Adipocyte (in vitro differentiated cells): ENCODE measurements at places on chromosomes 2 and 18.

DNA sequence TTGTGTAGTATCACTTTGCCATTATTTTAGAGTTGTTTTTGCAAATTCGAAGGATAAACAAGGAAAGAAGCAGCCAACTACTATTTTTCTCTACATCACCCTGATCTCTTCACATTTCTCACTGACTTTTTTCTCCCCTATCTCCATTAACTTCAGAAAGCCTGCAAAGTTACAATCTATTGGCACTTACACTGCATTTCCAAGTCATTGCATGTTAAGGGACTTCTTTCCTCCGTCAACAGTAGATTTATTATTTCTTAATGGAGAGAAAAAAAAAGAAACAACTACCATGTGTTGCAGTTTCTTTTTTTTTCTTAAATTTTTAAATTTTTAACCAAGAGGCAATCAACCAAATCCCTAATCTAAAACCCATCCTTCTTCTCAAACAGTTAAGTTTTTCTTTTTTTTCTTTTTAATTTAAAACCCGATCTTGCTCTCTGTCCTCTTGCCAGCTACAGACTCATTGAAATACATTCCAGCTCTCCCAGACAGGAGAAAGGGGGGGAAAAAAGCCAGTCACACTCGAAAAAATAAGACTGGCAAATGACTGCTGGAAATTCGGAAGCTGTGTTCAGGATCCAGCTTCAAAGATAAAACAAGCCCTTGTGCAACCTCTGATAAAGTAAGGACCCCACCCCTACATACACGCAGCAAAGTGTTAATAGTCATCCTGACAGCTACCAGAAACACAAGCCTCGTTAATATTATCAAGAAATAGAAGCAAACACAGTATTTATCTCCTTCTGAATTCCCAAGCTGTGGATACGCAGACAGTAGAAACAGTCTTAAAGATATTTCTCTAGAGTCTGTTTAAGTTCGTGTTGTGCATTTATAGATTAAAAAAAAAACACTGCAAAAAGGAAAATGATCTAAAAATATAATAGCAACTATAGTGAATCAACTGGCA, 1.3 kb downstream of the LRRTM4 start:
- no peak for DNase-seq

- DNase-seq, result no peak
These were observed 144.1 kb downstream of the UBE2E3 start for GRCh38 chr2:181124497-181124896.

DNA sequence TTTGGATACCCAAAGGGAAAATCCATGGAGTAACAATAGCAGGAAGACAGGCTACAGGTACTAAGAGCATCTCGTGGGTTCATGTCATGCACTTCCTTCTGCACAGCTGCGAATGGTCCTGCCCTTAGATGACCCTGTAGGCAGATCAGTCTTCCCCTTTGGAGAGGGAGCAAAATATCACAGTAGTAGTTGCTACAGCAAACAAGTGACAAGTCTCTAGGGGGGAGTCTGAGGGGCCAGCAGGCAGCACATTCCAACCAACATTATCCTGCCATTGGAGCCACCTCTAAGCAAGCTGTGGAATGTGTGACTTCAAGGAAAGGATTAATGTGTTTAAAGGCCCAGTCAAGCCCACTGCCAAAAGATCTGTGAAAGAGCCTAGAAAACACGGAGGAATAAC, 273.2 kb upstream of the PARD3B start:
- no peak for DNase-seq

- DNase-seq, result peak; percentile 82
These were observed 47.1 kb upstream of the CCBE1 start for GRCh38 chr18:59744271-59744721.

DNA sequence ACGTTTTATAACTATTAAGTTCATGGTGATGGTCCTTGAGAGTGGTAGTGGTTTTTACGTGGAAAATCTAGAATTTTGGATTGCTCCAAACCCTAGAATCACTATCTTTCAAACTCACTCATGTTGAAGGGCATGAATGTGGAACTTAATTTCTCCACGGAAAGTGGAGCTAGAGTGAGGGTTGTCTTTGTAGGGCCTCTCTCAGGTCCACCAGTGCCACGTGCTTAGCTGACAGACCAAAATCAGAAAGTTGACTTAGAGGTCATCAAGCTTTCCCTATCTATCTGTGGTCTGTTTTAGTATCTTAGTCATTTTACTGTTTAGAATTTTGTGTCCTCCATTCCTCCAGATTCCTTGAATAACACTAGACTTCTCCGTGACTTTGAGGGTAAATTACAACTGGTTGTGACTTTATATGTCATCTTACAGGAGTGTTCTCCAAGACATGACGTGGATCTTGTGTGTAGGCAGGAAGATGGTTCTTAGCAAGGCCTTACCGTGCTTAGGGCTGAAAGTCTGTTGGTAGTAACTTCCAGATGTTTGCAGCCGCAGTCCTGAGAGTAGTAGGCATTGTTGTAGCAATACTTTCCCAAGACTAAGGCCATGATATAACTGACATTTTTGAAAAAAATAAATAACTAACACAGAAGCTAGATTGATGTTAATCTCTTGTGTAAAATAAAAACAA, 26.8 kb downstream of the DIS3L2 start:
- DNase-seq, result no peak

- DNase-seq, result no peak
These were observed 312.5 kb downstream of the RND3 start for GRCh38 chr2:150174971-150175421.

DNA sequence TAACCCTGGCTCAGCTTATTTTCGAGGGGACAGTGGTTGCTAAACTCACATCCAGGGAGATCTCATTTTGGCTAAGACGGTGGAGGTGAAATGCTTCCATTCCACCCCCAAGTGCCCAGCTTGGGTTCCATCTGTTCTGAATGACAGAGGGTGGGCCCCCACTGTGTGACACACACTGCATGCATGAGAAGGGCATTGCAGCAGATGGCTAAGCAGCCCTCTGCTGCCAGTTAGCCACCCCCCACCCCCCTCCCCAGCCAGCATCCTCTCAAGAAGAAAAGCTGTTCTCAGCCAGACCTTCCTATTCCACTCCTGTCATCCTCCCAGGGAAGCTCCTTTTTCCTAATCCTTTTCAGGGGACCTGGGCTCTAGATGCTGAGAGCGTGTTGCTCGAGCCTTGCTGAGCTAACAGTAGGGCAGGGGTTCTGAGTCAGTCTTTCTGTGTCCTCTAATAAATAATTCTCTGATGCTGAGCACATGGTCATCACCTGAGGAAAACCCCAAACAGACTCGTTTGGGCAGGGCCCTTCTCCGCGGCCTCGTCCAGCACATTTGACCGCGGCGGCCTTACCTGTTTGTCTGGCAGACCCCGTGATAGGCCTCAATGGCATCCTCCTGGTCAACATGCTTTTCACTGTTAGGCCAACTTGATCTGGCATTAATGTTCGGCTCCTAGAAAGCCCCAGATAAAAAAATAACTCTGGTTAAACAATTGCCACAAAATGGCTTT, 49.5 kb upstream of the ACAA2 start:
- DNase-seq, result no peak

GRCh38 chr2:68775272-68775842, 40.7 kb downstream of the ARHGAP25 start:
- DNase-seq, result no peak

DNA sequence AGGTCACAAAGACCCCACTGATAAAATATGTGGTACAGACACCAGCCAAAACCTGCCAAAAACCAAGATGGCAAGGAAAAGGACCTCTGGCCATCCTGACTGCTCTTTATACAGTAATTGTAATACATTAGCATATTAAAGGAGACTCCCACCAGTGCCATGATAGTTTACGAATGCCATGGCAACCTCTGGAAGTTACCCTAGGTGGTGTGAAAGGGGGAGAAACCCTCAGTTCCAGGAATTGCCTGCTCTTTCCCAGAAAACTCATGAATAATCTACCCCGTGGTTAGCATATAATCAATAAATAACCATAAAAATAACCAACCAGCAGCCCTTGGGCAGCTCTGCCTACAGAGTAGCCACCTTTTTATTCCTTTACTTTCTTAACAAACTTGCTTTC, 129.8 kb upstream of the EPB41L3 start:
- DNase-seq, result no peak

- DNase-seq, result no peak
These were observed 3.7 kb downstream of the TNFRSF11A start for GRCh38 chr18:62328586-62329525.

GRCh38 chr2:223720367-223720766, 117.0 kb downstream of the AP1S3 start:
- DNase-seq, result no peak

GRCh38 chr18:54089749-54090459, 134.6 kb downstream of the MBD2 start:
- DNase-seq, result no peak

GRCh38 chr2:104158191-104158590, 695.7 kb upstream of the POU3F3 start:
- DNase-seq, result no peak

DNA sequence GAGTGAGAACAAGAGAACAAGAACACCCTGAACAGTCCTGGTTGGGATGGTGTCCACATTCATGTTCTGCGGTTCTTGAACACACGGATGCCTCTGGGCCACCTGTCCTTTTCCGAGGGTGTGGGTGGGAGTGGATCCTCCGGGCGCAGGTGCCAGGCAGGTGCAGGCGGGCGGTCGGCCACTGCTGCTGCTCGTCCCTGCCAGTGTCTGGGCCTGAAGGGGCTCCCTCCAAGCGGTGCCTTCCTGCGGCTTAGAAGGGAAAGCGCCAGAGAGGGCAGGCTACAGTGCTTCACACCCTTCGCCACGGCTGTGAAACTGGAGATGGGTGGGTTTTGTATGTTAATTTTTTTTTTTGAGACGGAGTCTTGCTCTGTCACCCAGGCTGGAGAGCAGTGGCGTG, 8.0 kb upstream of the D2HGDH start:
- no peak for DNase-seq

- peak; percentile 73 for DNase-seq
These were observed 16.5 kb upstream of the PSD4 start for GRCh38 chr2:113157118-113157896.
